ENCODE measurements at places on chromosomes 11 and 22.

DNA sequence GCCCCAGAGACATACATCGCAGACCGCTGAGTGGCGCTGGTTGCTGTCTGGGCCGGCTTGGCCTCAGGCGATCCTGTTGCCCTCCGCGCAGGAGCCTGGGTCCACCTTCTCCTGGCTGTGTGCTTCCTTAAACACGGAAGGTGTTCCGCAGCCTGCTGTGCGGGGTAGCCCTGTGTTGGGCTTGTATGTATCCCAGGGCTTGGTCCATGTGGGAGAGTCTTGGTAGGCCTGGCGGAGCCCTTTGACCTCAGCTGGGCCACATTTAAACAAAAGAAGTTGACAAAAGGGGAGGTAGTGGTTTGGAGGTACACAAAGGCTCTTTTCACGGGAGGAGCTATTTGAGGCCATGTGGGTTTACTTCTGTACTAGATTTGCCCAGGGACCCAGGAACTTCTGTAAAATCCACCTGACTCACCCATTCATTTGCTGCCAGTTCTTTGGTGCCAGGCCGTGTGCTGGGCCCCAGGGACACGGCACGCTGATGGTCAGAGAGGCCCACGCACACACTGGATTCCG, 11.0 kb upstream of the GRAMD4 start:
- no peak for DNase-seq

DNA sequence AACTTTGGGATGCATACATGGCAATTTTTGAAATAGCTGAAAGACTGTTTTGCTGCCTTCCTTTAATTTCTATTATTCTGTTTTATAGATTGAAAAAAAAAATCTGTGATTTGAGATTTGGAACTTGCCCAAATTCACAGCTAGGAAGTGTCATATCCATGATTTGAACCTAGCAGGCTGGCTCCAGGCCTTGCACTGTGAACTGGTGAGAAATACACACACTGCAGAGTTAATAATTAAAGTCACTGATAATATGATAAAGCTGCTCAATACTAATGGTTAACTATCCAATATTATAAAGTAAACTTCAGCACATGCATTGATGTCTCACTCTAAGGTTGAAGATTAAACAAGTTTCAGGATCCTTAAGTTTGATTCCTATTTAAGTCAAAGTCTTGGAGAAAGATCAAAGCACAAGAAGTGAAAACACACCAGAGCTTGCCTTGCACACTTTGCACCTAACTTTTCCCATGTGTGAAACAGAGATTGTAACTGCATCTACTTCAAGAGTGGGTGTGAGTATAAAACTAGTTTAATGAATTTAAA, 150.6 kb upstream of the CCDC179 start:
- no peak for DNase-seq

GRCh38 chr11:130124096-130124495, 35.5 kb upstream of the ST14 start:
- peak; percentile 69 for DNase-seq

- DNase-seq, result no peak
Measured at GRCh38 chr11:44178381-44178780, 82.9 kb downstream of the EXT2 start.

DNA sequence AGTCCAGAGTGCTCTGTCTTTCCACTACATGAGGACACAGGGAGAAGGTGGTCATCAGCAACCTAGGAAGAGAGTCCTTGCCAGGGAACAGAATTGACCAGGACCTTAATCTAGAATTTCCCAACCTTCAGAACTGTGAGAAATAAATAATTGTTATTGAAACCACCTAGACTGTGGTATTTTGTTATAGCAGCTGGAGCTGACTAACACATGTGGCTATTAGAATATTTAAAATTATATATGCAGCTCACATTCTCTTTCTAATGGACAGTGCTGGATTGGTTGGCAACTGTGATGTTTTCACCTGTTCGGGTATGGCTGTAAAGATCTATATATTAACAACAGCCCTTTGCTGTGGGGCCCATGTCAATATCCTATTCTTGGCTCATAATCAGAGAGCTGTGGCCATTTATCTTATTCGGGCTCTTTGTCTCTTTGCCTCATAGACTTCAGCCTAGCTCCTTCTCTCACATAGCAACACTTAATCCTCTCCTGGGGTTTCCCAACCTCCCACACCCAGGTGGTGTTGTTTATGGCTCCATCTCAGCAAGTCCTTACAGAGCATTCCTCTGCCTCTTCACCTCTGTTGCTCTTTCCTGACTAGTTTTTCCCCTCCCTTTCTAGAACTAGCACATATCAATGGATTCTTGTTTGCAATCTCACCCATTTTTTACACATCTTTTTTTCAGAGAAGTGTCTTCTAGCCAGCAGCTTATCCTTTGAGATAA, 46.4 kb upstream of the AMOTL1 start:
- DNase-seq, result no peak

DNA sequence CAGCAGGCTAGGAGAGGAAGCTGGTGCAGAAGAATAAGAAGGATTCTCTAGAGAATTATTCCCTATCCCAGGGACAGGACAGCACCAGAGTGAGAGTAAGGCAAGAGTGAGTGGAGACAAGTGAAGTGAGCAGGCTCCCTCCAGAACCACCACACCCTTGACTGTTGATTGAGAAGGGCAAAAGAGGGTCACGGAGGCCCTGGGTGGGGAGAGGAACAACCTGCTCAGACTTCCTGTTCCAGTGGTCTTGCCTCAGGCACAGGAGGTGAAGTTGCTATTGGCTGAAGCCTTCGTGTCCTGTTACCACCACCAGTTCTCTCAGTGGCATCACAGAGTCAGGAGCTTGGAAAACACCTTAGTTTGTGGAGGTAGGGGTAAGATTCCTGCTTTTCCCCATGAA, 51.7 kb upstream of the CCDC89 start:
- DNase-seq, result peak; percentile 59

- DNase-seq, result peak; percentile 34
Measured at GRCh38 chr11:131684111-131685060, 314.0 kb downstream of the NTM start.

- no peak for DNase-seq
Measured at GRCh38 chr22:48919851-48920589, 907.7 kb downstream of the BRD1 start.

DNA sequence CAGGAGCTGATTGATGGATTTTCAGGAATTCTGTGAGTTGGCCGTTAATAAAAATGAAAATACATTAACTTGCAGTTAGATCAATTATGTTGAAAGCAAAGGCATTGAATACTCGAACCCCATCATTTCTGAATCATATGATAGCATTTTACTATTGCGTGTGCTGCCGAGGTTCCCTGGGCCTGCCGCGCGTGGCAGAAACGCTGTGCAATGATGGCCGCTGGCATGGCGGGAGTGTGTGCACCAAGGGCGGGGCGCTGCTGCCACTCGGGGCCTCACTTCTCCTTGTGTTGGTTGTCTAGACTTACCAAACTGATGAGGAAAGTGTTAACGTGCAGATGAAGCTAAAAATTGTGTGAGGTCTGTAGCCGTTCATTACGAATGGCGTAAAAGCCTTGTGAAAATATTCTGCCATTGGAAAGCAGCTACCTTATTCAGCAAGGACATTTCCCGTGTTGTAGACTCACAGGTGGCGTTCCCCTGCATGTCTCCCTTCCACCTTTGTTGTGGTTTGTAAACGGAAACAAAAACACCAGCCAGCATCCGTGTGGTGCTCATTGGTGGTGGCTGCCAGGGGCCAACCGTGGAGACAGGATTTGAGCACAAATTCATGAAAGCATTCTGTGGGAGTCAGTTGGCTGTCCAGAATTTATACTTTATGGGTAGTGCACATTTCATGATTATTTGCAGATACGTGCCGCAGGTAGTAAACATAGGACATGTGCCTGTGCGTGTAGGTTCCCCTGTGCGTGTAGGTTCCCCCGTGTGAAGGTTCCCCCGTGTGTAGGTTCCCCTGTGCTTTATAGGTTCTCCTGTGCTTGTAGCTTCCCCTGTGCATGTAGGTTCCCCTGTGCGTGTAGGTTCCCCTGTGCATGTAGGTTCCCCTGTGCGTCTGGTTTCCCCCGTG, 5.9 kb upstream of the GRAMD4 start:
- DNase-seq, result no peak

DNA sequence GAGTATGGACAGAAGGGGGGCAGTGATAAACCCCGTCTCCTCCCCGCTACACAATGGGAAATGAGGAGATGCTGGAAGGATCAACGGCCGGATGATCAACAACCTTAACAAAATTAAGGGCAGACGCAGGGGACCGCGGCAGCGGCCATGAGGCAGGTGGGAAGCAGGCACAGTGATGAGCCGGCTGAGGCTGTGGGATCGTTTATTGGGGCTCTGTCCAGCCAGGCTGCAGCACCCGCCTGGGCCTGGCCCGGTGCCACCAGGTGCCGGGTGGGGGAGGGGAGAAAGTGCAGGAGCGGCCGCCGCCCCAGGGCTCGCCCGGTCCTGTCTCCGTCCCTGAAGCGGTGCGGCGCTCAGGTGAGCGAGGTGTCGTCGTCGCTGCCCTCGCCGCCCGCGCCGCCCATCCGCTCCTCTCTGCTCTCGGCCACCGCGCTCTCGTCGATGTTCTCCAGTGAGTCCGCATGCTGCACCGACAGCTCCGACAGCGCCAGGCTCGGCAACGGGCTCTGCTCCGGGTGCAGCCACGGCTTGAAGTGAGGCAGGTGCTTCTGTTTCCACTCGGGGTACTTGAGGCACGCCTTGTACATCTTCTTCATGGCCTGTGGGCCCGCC, 2.4 kb upstream of the ARAP1 start:
- DNase-seq, result no peak

DNA sequence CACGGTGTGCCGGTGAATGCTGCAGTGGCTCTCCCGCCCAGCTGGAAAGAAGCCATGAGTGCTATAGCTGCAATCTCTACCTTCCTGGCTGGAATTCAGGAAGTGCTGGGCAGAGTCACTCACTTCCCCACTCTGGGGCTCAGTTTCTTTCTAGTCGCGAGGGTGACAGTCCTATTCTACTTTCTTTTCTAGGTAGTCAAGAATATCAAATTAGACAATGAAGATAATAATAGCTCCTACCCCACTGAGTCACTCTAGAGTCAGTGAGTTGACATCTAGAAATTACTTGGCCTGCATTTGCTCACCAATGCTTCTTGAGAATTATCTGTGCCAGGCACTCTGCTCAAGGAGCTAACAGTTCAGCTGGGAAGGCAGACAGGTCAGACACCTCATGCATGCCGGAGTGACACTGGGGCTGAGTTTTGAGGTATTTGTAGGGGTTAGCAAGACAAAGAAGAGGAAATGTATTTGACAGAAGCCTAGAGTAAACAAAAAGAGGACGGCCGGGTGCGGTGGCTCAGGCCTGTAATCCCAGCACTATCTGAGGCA, 3.2 kb downstream of the CENPM start:
- no peak for DNase-seq

DNA sequence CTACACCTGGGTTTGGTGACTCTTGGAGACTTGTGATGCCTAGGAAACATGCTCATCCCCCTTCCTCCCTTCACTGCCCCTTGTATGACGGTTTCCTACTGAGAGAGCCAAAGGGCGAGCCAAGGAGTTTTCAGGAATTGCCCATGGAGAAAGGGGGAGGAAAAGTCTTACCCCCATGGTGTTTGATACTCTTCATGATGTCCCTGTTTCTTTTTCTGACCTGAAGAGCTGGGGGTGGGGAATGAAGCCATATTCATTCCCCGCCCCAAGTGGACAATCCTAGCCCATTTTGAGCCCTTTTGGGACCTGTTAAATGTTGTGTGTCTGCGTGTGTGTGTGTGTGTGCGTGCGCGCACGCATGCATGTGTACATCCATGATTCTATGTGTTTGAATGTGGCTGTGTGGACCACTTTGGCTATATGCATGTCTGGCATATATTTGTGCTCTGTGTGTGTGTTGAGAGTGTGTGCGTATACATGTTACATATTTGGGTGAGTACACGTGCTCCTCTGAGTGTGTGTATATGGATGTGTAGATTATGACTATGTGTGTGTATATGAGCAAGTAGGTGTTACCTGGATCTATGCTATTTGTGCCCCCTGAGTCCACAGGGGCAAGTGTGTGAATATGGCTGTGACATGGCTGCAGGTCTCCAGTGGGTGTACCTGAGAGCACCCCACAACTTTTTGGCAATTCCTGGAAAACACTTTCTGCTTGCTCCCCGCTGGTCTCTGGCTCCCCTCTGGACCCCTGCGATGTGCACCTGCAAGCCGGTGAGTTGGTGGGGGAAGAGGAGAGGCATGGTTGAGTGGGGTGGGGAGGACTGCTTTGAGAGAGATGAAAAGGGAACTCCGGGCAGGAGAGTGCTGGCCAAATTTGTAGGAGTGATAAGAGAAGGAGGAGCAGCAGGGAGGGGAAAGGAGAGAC, 24.6 kb downstream of the OTOG start:
- DNase-seq, result no peak

DNA sequence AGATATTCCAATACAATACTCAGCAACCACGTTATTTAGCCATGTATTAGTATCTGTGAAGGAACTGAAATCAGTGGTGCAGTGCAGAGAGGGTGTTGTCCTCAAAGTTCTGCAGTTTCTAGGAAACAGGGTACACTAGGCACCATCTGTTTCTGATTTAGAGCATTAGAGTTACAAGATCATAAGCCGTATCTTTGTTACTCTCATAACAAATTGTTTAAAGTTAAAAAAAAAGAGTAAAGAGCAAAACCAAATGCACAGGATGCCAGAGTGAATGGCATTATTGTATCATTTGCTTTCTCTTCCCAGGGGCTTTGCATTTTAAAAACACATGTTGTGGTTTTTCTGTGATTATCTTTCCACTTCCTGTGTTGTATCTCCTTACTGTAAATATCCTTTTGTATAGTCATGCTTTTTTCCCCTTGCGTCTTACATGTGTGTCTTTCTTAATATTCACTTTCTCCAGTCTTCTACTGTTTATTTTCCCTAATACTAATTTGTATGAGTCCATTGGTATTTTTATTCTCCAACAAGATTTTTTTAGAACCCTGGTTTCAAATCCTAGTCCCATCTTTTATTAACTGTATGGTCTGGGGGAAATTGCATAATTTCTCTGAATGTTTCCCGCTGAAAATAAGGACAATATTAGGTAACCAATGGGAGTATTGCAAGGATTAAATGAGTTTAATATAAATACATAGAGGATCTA, 15.2 kb upstream of the NUP160 start:
- DNase-seq, result no peak

- no peak for DNase-seq
Measured at GRCh38 chr11:73215191-73216134, 2.6 kb upstream of the P2RY2 start.

DNA sequence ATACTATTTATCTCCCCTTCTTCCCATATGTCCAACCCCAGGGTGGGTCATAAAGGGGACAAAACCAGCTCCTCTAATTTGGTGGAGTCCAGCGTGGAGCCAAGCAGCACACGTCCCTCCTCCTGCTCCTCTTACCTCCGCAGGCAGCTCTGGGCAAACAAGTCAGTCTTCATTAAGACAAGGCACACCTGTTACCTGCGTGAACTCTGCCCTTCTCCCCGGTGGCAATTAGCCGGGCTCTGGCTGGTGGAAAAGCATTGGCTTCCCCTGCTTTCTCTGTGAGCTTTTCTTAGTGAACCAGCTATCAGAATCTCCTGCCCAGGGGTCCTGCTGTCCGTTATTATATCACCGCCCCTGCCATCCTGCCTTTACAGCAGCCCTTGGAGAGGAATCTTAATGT, 418.7 kb upstream of the CADM1 start:
- DNase-seq, result no peak

DNA sequence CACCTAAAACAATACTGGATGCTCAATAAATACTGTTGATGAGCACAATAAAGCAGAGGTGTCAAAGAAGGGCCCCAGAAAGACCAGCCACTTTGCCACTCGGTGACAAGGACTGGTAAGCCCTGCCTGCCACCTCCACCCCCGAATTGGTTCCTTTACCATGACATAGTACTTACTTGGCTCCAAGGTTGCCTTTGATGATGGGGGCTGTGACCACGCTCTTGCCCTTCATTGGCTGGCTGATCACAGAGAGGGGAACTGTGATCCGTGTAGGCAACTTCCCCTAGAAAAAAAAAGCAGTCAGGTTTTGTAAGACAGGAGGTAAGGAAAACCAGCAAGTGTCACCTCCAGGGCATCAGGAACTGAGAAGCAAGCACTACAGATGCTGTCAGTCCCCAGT, 29.7 kb downstream of the NFRKB start:
- no peak for DNase-seq

All from ureter (tissue), 1 donor.